ENCODE measurements at places on chromosomes 4 and X. TPM values are rescaled to one million over a fixed set of nuclear protein-coding genes. Genes with fewer than 3 reads are reported as not detected.
A peak's percentile ranks its signal among the peaks of the same experiment; 100 is the strongest.

ZNF157 gene
- total RNA-seq, result 1.3 TPM

UBA6 gene
- total RNA-seq, result 34.3 TPM

RTL9 gene
- not detected for total RNA-seq

SOWAHB gene
- not detected for total RNA-seq

PNCK gene
- total RNA-seq, result not detected

SPIN2B gene
- total RNA-seq, result 8.0 TPM

GYPE gene
- 0.78 TPM for total RNA-seq

SLC10A7 gene
- total RNA-seq, result 10.6 TPM

C4orf36 gene
- 5.3 TPM for total RNA-seq

MAB21L2 gene
- not detected for total RNA-seq

MAD2L1 gene
- 0.39 TPM for total RNA-seq

FRAS1 gene
- 6.6 TPM for total RNA-seq

GPC4 gene
- 29.1 TPM for total RNA-seq

TCEAL7 gene
- 8.3 TPM for total RNA-seq

GRCh38 chrX:77595848-77596247 lies 148.7 kb downstream of the FGF16 start:
- DNase-seq, result no peak

GRCh38 chrX:124651031-124651430 lies 304.7 kb downstream of the SH2D1A start:
- no peak for DNase-seq

DNA sequence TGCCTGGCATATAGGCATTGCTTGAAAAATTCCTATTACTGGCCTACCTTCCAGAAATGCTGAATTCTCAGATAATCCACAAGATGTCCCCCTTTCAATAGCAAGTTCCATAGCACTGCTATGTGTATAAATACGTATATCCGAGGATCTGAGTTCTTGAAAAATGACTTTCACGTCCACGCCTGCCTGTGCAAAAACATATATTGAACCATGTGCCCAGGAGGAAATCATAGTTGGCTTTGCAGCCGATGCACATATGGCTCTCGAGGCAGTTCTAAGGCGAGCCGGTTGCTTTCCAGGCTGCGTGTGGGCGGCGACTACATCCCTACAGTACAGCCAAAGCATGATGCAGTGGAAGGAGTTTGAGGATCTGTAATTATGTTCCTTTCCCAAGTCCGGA lies 55.4 kb upstream of the ESX1 start:
- DNase-seq, result no peak

DNA sequence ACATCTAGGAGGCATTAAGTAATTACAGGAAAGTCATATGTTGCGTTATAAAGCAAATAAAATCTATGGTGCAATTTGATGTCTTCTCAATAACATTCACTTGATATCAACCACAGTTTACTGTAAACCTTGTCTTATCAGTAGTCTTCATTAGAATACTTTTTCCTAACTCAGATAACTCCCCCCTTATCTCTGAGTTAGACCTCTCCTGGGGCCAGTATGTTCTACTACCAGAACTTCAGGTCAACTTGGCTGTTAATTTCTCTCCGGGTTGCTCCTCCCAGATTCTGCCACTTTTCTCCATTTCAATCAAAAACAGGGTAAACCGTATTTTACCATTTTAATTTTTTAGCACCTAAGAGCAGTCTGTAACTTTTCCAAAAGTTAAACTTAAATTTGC lies 50.0 kb downstream of the KDR start:
- DNase-seq, result no peak

GRCh38 chr4:40858962-40859361 lies 109.2 kb downstream of the NSUN7 start:
- DNase-seq, result no peak

GRCh38 chr4:83112231-83112630 lies 2.3 kb downstream of the PLAC8 start:
- DNase-seq, result no peak

- no peak for DNase-seq
Measured at GRCh38 chr4:26510334-26510964, 20.2 kb upstream of the CCKAR start.

DNA sequence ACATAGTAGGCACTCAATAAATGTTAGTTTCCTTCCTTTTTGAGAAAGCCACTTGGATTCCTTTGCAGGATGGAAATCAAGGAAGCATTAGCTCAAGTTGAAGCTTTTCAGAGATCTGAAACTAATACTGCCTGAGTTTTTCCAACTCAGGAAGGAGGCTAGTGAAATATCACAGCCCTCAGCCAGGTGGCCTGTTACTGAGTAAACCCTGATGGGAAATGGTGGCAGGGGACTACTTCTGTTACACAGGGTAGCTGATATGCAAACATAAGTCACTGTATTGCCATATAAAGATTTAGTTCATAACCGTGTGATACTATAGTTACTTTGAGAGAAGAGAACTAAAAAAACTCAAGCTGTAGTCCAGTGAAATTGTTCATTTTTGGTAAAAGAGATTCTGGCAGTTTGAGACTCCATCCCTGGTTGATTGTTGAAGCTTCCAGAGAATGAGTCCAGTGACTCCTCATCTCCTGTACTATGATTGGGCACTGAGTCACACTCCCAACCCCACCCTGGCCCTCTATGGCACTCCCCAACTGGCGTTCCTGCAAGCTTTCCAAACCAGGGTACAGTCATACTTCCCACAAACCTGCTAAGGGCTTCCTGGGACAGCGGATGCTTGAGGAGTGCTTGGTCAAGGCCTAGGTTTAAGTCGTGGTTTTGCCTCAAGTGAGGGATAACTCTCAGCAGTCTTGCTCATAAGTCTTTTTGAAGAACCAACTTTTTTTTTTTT lies 81.8 kb downstream of the MID1IP1 start:
- no peak for DNase-seq

DNA sequence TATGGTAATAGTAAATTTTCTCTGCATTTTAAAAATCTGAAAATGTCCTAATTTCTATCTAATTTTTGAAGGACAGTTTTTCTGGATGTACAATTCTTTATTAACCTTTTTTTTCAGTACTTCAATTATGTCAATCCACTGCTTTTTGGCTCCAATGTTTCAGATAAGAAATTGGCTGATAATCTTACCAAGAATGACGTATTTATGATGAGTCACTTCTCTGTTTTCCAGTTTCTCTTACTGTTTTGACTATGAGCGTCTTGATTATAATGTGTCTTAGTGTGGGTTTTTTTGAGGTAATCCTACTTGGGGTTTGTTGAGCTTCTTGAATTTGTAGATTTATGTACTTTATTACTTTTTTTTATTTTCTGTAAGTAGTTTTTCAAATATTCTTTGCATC lies 47.2 kb downstream of the UGT2B11 start:
- no peak for DNase-seq

- DNase-seq, result no peak
Measured at GRCh38 chrX:56783450-56783831, 54.4 kb downstream of the NBDY start.

- no peak for DNase-seq
Measured at GRCh38 chr4:113575401-113575800, 186.1 kb downstream of the CAMK2D start.

- DNase-seq, result no peak
Measured at GRCh38 chrX:30904632-30905031, 15.6 kb upstream of the TAB3 start.

DNA sequence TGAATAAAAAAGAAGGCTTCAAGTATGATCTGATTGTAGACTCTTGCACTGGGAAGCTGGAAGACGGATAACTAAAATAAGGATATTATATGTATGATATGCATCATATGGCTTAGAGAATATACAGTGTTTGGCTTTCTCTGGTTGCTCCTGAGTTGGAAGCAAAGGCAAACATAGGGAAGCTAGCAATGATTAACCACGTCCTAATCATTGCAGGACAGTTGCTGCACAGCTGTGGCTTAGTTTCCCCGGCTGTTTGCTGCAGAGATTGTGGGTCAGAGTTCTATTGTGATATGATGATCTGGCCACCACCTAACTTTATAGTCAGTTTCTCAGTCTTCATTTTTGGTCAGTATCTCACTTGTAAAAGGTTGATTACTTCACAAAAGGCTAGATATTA lies 36.3 kb upstream of the PARM1 start:
- DNase-seq, result no peak

GRCh38 chr4:139635966-139636365 lies 29.7 kb upstream of the MGST2 start:
- no peak for DNase-seq

GRCh38 chr4:55512922-55513571 lies 33.7 kb downstream of the CLOCK start:
- no peak for DNase-seq

DNA sequence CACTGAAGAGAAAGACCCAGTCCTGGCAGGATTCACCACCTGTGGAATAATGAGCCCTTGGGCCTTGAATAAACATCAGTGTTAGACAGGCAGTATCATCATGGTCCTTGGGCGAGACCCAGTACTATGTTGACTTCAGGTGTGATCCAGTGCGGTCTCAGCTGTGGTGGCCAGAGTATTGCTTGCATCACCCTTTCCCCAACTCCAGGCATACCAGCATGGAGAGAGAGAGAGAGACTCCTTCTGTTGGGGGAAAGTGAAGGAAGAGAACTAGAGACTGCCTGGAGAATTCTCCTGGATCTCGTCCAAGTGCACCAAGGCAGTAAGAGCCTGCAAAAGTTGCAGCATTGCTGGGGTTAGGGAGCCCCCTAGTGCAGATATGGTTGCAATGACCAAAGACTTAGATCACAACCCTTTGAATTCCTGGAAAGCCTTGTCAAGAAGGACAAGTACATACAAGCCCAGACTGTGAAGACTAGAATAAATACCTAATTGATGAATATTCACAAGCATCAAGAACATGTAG lies 61.1 kb upstream of the VAMP7 start:
- peak; percentile 49 for DNase-seq
